ENCODE measurements at places on chromosomes 12 and 14.

DNA sequence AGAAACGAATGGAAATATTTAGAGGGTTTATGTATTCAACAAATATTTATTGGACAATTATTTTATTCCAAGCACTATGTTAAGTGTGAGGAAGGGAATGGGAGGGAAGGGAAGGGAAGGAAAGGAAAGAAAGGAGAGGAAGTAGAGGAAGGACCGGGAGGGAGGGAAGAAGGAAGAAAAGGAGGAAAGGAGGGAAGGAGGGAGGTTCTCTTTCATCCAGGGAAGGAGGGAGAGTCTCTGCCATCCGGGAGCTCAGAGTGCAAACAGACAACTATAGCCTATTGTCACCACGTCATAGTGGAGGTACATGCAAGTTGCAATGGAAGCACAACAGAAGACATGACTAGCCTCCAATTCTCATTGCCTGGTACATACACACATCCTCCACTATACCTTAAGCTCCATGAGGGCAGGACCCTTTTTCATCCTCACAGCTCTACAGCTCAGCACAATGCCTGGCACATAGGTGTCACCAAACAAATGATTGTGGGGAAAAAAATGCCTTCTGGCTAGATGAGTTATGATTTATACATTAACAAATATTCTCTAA is 48.1 kb downstream of the DAD1 start:
- DNase-seq: no peak

GRCh38 chr12:129696926-129697325 is 206.9 kb downstream of the TMEM132D start:
- DNase-seq: peak; percentile 64

- DNase-seq: no peak
Observed at GRCh38 chr12:100993916-100994450, 199.4 kb downstream of the ANO4 start.

GRCh38 chr12:104484079-104484478 is 27.3 kb downstream of the CHST11 start:
- no peak for DNase-seq

- no peak for DNase-seq
Observed at GRCh38 chr12:116476227-116476822, 82.9 kb upstream of the MAP1LC3B2 start.

DNA sequence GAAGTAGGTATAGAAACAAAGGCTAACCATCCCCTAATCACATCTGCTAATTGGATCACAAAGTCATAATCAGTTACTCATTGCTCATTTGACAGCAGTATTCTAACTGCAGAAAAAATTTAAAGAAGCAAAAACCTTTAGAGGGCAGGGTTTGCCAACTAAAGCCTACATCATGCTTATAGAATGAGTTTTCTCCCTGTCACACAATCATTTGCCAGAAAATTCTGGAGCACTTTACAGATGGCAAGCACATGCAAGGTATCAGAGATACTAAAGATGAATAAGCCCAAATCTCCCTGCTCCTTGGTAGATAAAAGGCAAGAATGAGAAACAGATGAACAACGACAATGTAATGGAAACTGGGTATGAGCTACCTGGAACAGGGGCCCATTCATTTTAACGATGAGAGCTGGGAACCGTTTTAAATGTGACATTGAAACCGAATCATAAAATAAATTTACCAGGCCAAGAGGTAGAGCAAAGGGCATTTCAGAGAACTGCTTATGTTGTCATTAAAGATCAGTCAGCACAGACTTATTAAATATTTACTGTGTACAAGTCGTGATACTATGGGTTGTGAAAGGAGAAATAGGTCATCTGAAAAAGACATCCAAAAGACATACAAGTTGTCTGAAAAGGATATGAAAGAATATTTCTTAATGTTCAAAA is 211.4 kb upstream of the ABCD2 start:
- DNase-seq: no peak

GRCh38 chr14:45426685-45427282 is 173.8 kb upstream of the MIS18BP1 start:
- peak; percentile 51 for DNase-seq

DNA sequence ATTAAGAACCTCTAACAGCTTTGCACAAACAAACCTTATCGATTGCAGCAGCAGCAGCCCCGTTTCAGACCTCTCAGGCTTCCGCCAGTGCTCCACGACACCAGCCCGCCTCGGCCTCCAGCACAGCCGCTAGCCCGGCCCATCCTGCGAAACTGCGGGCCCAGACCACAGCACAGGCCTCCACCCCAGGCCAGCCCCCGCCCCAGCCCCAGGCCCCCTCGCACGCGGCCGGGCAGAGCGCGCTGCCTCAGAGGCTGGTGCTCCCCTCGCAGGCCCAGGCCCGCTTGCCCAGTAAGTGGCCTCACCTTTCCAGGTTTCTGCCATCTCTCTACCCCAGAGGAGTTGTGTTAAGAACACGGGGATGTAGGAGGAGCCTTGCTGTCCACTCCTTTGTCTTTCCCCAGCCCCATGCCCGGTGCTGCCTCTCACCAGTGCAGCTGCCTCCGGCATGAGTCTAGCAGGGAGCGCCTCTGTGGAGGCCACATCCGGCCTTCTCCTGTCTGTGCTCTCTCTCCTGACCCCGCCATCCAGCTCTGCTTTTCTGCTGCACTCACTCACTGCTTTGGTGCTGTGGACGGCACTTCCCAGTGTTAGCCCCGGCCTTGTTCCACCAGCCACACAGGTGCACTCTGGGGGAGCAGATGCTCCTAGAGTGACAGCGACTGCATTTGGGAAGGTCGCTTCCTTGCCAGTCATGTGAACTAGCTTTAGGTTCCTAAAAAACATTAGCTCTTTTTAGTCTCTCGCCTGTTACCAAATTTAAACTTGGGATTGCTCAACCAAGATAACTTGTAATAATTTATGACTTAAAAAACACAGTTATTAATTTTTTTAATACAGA is 71.5 kb downstream of the EP400 start:
- DNase-seq: no peak

- no peak for DNase-seq
Observed at GRCh38 chr12:7994731-7995205, 37.7 kb upstream of the FOXJ2 start.

- no peak for DNase-seq
Observed at GRCh38 chr12:64835901-64836300, 11.5 kb downstream of the TBC1D30 start.

DNA sequence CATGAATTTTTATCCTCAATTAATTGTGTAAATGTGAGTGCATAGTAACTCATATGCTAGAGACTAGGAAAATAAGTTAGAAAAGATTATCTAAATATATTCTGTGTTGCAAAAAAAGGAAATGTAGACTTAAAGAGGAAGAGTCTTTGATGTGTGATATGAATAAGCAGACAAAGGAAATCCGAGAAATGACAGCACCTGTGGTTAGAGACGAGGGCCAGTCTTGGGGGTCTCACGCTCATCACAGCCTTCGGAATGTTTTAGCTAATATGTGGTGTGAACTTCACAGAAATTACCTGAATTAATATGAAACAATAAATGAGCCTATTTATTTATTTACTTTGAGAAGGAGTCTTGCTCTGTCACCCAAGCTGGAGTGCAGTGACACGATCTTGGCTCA is 11.6 kb downstream of the ATP6V0A2 start:
- no peak for DNase-seq

DNA sequence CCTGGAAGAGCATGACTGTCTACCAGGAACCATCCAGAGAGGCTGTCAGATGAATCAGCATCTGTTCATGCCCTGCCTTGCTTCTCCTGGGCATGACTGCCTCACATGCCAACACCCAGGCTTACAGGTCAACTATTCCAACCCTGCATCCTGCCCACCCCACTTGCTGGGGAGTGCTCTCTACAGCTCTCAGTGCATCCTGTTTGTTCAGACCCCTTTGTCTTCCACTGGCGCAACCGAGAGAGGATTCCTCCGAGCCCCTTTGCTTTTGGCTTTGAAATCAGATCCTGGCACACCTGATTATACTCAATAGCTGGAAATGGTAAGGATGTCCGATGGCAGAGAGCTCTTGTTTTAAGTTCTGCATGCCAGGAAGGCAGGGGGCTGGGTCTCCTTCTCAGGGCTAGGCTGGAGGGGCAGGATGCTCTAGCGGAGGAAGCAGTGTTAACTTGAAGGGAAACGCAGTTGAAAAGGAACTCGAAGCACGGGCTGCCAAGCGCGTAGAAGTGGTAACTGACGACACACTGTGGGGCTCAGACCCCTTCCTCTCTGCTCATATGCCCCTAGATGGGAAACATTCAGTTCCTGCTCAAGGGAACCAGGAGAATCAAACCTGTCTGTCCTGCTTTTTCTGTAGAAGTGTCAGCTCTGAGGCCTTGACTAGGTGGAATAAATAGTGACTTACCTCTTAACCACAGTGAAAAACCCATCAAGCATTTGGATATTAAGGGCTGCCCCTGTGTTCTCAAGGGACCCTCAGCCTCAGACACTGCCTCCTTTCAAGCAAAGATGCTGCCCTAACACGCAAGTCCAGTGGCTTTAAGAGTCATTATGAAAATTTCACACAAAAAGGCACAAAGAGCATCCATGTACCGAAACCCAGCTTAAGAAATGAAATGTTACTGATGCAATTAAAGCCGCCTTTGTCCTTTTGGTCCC is 297.5 kb downstream of the ZFP36L1 start:
- no peak for DNase-seq

DNA sequence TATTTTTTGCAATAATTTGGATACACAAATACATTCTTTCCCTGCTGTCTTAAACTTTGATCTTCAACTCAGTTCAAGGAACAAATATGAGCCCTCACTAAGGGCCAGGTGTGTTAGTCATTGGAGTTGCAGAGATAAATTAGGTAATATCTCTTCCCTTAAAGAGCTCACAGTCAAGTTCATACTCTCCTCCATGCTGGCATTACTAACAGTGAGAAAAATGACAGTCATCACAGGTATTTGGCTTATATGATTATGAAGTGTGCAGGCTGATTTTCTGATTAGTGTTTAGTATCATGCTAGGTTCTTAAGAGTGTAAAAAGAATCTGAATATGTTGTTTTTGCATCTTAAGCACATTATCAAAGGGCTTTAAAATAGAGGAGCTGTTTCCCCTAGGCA is 594.7 kb downstream of the CCER1 start:
- DNase-seq: no peak

- peak; percentile 72 for DNase-seq
Observed at GRCh38 chr12:93982771-93983315, 165.5 kb upstream of the PLXNC1 start.

DNA sequence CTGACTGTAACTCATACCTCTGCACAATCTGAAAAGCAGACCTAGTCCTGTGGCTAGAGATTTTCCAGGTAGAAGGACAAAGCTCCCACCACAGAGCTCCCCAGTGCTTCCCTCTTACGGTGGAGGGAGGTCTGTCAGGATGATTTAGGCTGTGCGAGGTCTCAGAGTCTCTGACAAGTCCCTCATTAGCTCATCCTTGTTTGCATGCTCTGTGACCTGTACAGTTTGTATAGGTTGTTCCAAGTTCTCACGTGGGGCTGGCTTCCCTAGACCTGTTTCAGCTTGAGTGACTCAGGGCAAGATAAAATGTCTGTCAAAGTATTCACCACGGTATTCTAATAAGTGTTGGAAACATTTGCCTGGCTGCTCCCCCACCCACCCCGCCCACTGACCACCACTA is 34.8 kb downstream of the ASCL1 start:
- no peak for DNase-seq

GRCh38 chr12:104508752-104509446 is 52.2 kb downstream of the CHST11 start:
- no peak for DNase-seq

DNA sequence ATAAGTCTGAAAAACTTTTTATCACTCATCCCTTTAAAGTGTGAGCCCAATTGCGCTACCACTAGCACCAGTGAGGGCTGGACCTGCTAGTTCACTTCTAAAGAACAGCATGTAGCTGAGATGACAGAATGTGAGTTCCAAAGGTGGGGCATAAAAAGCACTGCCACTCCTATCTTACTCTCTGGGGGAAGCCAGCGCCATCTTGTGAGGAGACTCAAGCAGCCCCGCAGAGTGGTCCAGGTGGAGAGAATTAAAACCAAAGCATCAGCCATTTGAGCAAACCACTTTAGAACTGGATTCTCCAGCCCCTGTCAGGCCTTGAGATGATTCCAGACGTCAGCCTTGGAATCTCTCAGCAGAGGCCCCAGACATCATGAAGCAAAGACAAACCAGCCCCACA is 39.9 kb downstream of the TMEM132D start:
- no peak for DNase-seq

- DNase-seq: no peak
Observed at GRCh38 chr12:11882301-11883019, 188.3 kb upstream of the BCL2L14 start.

- DNase-seq: no peak
Observed at GRCh38 chr12:15157269-15157671, 63.9 kb downstream of the RERG start.

- no peak for DNase-seq
Observed at GRCh38 chr12:53005215-53005985, 856 bp upstream of the EIF4B start.

DNA sequence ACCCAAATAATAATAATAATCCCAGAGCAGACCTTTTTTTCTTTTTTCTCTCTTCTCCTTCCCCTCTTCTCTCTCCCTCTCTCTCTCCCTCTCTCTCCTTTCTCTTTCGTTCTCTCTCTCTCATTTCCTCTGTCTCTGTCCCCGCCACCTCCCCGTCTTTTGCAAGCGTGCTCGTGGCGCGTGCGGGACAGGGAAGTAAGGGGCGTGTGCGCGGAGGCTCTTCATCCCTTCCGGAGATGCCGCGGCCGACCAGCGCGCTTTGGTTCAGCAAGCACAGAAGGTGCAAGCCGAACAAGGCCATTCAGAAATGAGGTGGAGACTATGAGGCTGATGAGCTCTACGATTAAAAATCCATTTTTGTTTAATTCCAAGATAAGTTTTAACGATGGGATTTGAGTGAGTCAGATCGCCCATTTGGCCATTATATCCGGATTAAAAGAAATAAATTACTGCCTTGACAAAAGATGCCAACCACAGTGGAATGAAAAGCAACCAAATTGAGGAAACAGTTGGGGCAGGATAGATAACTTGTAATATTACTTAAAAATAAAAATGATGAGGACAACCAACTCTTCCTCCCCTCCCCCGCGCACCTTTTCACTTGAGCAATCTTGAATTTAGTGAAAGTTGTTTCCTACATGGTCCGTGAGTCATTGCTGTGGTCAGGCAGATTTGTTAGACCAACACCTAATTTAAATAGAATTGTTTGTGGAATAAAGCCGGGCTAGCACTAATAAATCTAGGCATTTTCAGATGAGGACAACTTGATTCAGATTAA is 1.2 kb upstream of the AMIGO2 start:
- peak; percentile 22 for DNase-seq

- peak; percentile 21 for DNase-seq
Observed at GRCh38 chr12:42450248-42450647, 124.3 kb downstream of the PPHLN1 start.

DNA sequence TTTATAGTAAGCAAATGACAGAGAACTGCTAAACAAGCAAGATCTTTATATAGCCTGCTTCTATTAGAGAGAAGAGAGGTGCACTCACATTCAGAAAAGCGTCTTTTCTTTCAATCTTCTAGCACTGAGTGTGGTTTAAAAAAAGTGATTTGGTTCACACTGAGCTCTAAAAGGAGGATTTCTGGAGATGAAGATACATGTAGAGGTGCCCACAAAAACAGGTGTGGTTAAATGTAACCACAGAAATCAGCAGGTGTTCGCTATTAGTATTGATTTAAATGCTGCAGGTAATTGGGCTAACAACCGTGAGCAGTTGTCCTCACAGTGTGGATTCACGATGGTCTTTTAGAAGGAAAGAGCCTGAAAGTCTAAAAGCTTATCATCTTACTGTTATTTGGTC is 10.7 kb downstream of the PKP2 start:
- DNase-seq: no peak

All from tongue (tissue), 3 donors.